Stimulated activated CD8-positive, alpha-beta memory T cell treated with anti-CD3 and anti-CD28 coated beads, Interleukin-7, amount 100 ng/mL, for 4 hours (primary cell): ENCODE measurements at places on chromosomes 2 and 18.

DNA sequence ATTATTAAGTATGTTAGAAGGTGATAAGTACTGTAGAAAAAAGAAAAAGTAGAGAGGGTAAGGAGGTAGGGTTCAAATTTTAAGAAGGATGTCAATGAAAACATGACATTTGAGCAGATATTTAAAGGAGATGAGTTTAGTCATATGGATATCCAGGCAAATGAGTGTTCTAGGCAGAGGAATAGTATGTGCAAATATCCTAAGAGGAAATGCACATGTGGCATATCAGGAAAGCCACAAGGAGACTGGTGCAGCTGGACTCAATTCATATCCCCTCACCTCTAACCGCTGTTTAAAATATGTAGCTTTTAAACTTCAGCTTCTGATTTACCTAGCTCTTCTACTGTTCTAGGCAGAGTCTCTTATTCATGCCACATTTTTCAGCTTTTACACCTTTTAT, 9.5 kb downstream of the AGPS start:
- no peak for DNase-seq

DNA sequence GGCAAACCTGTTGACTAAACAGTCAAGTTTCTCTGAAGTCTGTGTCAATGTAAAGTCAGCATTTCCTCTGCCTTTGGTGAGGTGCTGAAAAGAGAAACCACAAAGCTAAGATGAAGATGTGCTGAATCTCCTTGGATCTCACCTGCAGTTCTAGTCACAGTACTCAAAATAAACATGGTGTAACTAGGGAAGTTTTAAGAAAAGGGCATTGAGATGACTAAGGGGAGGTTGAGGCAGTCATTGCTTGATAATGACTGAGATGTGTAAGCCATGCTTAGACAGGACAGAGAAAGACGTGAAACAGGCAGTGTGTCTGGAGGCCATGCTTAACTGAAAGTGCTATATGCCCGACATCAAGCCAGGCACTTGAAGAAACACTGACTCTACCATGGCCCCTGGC, 1010.0 kb upstream of the CELF4 start:
- no peak for DNase-seq

DNA sequence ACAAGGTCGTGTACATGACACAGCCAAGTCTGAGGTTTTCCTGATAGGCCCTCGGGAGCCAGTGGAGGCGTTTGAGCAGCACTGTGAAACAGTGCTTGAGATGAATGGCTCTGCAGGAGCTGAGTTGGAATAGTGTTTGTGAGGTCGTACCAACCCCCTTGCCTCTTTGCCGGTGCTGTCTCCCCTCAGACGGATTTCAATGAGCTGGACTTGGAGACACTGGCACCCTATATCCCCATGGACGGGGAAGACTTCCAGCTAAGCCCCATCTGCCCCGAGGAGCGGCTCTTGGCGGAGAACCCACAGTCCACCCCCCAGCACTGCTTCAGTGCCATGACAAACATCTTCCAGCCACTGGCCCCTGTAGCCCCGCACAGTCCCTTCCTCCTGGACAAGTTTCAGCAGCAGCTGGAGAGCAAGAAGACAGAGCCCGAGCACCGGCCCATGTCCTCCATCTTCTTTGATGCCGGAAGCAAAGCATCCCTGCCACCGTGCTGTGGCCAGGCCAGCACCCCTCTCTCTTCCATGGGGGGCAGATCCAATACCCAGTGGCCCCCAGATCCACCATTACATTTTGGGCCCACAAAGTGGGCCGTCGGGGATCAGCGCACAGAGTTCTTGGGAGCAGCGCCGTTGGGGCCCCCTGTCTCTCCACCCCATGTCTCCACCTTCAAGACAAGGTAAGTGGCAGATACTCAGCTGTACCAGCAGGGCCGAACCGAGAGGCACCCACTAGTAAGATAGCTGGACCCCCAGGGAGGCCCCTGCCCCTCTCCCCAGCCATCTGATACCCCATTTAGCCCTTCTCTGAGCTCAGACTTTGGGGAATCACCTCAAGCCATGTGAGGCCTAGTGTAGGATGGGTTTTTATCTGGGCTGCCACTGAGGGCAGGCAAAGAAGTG, 83.1 kb downstream of the EPAS1 start:
- no peak for DNase-seq

- no peak for DNase-seq
These were observed 380.6 kb downstream of the TSN start for GRCh38 chr2:122136056-122136455.

DNA sequence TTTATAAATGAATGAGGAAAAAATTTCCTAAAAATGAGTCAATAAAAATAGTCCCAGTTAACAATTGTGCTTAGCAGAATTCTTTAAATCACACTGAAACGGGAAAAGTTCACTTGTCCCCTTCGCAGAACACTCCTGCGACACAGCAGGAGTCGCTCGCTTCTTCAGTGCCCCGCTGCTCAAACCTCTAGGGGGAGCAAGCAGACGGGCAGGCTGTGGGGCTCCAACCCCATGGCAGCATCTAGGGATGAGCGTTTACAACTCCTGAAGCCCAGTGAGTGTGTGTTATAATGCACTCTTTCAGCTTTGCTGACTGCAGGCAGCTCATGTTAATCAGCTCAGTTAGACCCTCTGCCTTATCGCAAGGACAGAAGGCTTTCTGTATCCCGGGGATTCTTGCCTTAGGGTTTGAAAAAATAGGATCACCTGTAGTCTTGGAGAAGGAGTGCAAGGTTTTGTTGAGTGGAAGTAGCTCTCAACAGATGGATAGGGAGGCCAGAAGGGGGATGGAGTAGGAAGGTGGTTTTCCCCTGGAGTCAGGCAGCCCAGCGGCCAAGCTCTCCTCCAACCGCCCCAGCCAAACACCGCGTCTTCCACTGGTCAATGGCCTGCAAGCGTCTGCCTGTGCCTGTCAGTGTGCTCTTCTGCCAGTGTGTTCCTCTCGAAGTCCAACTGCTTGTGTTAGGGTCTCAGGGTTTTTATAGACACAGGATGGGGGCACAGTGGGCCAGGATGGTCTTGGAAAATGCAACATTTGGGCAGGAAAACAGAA, 1977.7 kb upstream of the LRRTM1 start:
- no peak for DNase-seq

GRCh38 chr18:46756559-46757201, at the start of gene ST8SIA5:
Gene ST8SIA5 (minus strand): TSS chr18:46757053. CDS start chr18:46756508, 545 bp downstream.
- DNase-seq = no peak

DNA sequence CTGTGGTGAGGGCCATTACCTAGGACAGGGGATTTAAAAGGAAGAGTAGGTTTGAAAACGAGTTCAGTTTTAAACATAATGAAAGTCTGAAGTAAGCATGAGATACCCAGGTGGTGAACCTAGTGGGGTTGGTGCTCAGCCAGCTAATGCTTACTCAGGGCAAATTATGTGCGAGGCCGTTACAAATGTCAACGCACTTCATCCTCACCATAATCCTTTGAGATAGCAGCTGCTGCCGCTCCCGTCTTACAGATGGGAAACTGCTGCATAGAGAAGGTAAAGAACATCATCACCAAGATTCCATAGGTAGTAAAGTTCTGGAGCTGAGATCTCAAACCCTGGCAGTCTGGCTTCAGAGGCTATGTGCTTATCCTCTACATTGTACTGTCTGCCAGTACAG, 209.0 kb downstream of the DYM start:
- no peak for DNase-seq

DNA sequence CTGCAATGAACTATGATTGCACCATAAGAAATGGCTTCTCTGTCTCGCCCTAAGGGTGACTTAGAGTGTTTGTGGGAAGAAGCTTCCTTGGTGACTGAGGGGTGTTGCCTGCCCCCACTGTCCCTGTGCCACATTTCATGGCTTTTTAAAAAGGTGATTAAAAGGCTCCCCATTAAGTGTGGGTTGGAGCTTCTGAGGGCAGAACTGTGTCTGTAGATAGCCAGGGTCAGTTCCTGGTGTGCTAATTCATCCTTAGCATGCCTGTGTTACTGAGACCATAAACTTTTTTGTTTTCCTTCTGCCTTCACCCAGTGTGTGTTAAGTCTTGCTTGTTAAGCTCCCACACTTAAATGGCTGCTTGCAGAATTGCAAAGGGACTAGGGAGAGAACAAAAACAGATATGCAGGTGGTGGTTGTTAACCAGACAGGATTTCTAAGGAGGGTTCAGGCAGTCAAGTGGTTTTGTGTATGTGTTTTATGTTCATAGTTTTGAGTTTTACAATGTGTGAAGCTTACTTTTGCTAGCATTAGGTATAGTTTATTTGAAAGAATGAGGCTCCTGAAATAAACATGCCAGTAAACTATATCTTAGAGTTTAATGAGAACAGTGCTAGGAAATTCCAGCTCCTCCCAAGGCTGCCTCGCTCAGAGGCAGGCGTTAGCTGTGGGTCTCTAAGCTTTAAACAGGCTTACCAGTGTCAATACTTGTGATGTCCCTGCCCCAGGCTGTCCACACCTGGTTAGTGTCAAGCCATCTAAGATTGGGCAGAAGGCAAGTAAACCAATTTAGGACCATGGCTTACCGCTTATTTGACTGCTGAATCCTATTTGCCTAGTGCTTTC, 14.5 kb downstream of the CERS6 start:
- no peak for DNase-seq

GRCh38 chr2:213021971-213022899, 129.2 kb downstream of the IKZF2 start:
- no peak for DNase-seq

DNA sequence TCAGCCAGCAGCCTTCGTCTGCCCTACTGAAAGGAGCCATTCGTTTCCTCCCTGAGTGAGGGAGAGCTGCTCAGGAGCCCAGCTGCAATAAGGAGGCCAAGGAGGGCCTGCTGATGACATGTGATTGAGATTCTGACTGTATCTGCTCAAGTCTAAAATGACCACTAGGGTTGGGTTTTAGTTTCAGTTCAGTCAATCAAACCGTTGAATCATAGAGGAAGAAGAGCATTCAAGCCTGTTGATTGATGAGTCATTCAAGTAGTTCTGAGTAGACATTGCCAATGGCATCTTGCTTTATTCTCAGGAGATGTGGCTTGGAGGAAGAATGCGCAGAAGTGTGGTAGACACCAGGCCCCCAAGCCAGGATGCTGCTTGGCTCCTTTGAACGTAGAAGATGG, 19.9 kb upstream of the BCL2L11 start:
- no peak for DNase-seq

- DNase-seq = no peak
These were observed 1365.5 kb upstream of the CELF4 start for GRCh38 chr18:38930881-38931753.

DNA sequence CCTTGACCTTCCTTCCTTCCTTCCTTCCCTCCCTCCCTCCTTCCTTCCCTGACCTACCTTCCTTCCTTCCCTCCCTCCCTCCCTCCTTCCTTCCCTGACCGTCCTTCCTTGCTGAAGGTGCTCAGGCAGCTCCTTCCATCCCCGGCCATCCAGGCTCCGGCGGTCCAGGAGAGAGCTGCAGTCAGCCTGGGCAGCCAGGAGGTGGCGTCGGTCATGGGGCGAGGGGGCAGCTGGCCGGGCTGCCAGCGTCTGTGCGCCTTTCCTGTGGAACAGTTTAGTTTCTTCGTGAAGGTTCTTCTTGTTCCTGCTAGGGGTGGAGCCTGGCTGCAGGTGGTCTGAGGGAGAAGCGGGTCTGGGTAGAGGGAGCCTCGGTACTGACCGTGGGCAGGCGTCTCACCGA, 15.7 kb downstream of the GPR35 start:
- no peak for DNase-seq

DNA sequence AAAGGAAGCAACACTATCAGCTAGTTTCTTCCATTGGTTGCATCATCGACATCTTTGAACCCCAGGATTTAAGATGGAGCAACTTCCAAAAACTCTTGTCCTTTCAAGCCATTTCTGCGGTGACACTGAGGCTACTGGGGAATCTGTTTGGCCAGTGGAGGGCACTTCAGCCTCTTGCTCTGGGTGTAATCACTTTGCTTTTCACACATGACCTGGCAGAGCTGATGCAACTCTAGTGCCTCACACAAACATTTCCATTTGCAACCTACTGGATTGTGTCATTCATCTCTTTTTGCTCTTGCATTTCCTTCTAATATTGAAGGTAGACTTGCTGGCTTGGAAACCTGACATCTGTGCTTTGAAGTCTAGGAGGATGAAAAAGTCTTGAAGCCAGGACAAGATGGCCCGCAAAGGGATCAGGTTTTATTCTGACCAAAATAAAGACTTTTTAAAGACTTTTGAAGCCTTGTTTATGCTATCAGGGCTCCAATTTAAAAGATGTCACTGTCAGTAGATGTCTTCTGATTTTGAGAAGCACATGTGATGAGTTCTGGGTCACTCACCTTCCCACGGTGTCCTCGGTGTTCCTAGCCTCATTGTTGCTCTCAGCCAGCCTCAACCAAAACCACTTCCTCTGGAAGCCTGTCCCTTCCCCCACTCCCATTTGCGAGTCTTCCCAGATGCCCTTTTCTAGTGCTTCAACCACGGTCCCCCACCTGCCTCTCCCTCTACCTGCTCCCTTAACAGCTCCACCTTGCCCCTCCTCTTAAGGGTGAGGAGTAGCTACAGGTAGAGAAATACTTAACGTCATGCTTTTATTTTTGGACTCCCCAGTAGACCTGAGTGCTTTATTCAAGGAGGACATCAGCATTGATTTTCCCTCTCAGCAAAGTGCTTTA, 69.7 kb upstream of the KCNE4 start:
- no peak for DNase-seq

GRCh38 chr2:186696804-186697203, 2.9 kb downstream of the FAM171B start:
- no peak for DNase-seq

DNA sequence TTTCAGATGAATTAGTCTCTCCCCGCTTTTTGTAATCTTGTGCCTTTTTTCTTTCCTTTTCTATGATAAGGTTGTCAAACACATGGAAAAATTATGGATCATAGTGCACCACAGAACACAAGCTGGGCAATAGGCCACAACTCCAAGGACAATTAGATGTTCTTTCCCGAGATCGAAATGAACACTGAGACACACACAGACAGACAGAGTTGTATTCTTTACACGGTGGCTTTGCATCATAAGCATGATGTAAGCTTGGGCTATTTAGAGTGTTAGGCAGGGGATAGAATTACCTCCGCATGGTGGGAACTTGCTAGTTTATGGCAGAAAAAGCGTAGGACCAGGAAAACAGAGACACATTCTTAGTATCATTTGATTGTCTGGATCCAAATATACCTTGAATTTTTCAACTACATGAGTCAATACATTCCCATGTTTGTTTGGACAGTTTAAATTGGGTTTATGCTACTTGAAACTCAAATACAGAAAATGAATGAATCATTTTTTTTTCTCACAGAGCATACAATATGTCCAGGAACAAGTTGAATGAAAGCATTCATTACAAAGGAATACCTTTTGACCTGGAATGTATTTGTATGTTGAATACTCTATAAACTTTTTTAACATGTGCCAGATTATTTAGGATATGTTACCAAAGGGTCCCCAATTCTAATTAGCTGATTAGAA, 1611.5 kb upstream of the TMEFF2 start:
- DNase-seq = no peak

DNA sequence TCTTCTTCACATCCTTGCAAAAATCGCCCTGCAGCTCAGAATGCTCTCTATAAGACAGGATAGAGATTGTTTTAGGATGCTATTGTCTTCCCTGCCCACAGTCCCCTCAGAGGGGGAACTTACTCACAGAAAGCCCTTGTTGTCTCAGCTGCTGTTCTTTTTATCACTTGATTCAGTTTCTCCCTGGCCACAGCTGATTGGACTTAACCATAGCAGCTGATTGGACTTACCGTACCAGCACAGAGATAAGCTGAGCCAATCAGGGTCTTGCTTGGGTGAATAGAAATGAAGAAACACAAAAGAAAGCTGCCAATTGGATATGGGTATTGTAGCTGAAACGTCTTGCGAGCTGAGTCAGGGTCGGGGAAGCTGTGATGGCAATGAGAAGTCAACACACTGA, 194.2 kb upstream of the MEX3C start:
- no peak for DNase-seq
